ENCODE measurements at places on chromosomes 1 and 21. TPM values are rescaled to one million over a fixed set of nuclear protein-coding genes. Genes with fewer than 3 reads are reported as not detected.

DNA sequence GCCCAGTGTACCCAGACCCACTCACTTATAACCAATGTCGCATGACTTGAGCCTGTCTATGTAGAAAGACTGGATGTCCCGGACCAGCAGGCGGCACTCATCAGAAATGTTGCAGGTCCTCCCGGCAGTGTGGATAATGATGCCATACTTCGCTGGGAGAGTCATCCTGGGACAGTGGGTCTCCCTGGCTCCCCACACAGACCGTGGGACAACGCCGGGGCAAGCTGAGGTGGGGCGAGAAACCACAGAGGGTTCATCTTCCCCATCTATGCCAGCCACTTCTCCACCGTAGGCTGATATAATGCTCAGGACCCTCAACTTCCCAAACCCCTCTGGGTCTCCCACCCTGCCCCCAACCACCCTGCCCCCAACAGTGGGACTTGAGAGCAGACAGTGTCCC lies 8.3 kb downstream of the PGLYRP4 start:
- no peaks in the 10 kb centered on the region for H3K27me3 ChIP-seq
- no peak overlapping the region for H3K27ac ChIP-seq
- H3K36me3 ChIP-seq = no peaks in the 10 kb centered on the region
- H3K4me3 ChIP-seq = no peak overlapping the region
- no peaks in the 10 kb centered on the region for H3K4me1 ChIP-seq
- DNase-seq = no peak

- H3K36me3 ChIP-seq = no peaks in the 10 kb centered on the region
- H3K4me1 ChIP-seq = no peaks in the 10 kb centered on the region
- H3K27ac ChIP-seq = no peak overlapping the region
- no peak overlapping the region for H3K4me3 ChIP-seq
- no peak for DNase-seq
Observed at GRCh38 chr1:218933513-218933912, 240.2 kb upstream of the LYPLAL1 start.

The CATSPERE gene
- 0.63 TPM for total RNA-seq

The CDC7 gene
- 0.90 TPM for total RNA-seq

DNA sequence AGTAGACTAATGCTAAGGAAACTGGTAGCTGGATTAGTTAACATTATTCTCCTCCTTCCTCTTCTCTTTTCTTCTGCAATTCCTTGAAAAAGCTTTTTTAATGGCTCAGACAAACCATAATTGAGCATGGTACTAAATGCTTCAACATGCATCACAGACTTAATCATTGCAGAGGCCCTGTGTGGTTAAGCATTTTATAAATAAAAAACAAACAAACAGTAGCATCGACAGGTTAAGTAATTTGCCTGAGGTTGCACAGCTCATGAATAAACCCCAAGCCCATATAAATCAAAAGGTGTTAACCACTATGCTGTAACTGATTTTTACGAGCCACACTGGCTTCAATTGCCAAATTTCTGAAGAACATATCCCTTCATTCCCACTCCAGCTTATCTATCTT lies 462.1 kb downstream of the LMO4 start:
- no peak for DNase-seq
- H3K27ac ChIP-seq = no peak overlapping the region
- no peaks in the 10 kb centered on the region for H3K27me3 ChIP-seq
- no peaks in the 10 kb centered on the region for H3K36me3 ChIP-seq

DNA sequence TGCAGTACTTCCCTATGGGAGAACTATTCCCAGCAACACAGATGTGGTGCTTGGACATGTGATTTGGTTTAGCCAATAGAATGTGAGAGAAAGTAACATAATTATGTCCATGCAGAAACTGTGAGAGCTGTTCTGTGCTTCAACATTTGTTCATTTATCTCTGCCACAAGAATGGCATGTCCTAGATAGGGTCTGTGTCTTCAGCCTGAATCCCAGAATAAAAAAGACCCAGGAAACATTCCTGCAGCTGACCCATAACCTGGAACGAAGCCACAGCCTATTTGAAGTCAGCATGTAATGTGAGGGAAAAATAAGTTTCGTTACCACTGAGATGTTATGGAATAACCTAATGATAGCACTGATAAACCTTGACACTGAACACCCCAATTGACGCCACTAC lies 552.0 kb upstream of the USP24 start:
- no peak overlapping the region for H3K27ac ChIP-seq
- no peak overlapping the region for H3K4me3 ChIP-seq
- DNase-seq = no peak
- H3K4me1 ChIP-seq = no peaks in the 10 kb centered on the region

DNA sequence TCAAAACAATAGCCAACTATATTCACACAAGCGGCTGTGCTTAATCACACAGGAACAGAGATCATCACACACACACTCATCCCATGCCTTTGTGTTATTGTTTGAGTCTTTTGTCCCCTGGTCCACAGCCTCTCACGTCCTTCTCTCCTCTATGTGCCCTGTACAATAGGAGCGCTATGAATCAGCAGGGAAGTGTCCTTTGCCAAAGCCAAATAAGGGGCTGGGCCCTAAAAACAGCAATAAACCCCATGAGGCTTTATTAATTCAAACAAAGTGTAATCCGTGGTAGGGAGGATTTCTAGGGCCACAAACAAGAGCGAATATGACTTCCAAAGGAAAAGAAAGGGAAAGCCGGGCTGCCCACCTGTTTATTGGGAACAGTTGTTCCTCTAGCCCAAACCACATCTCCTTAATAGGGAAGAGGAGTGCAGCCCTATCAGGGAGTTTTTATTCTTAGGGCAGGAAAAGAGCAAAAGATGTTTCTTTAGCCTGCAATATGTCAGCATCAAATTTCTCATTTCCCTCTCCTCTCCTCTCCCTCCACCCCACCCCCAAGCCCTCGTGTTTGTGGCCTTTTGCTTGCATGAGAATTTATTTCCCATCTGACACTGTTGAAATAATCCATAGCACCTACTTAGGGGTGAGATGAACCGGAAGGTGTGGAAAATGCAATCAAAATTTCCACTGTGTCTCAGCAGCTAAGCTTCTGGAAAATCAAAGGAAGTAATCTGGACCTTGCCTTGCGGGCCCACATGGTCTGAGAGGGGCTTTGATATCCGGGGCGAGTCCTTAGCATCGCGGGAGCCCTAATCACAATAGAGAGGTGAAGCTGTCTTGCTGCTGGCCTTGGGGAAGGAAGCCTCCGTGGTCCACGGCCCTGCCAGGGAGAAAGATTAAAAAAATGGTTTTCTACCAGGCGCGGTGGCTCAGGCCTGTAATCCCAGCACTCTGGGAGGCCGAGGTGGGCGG lies 45.3 kb upstream of the ITPKB start:
- H3K27ac ChIP-seq = no peak overlapping the region
- H3K4me3 ChIP-seq = no peak overlapping the region
- H3K27me3 ChIP-seq = no peaks in the 10 kb centered on the region

The PADI2 gene
- 0.52 TPM for total RNA-seq

DNA sequence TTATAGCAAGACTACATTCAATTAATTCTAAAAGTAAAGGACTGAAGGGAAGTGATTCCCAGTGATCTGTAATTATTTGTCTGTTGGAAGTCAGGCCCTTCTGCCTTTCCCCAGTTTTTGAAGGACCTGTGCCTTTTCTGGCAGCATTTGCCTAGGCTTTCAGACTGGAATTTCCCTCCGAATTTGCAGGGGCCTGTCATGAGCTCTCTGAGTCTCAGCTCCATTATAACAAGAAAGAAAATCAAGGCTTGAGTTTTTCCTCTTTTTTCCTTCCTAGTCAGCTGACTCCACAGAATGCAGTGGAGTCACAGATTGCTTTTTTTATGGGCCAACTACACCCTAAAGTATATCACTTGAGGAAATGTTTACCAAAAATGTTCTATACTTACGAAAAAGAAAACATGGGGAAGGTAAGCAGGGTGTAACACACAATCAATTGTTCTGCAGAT lies 1.1 kb downstream of the NR5A2 start:
- peaks cover 5% of the 10 kb centered on the region for H3K27me3 ChIP-seq
- no peak overlapping the region for H3K27ac ChIP-seq
- no peaks in the 10 kb centered on the region for H3K36me3 ChIP-seq
- DNase-seq = no peak

The OPTC gene
- not detected for total RNA-seq

The CHIA gene
- not detected for total RNA-seq

The CDKN2C gene
- total RNA-seq = 11.3 TPM

- no peak for DNase-seq
- H3K36me3 ChIP-seq = no peaks in the 10 kb centered on the region
- no peak overlapping the region for H3K27ac ChIP-seq
- H3K27me3 ChIP-seq = no peaks in the 10 kb centered on the region
- H3K4me3 ChIP-seq = no peak overlapping the region
Observed at GRCh38 chr1:102588536-102588935, 519.8 kb downstream of the COL11A1 start.

DNA sequence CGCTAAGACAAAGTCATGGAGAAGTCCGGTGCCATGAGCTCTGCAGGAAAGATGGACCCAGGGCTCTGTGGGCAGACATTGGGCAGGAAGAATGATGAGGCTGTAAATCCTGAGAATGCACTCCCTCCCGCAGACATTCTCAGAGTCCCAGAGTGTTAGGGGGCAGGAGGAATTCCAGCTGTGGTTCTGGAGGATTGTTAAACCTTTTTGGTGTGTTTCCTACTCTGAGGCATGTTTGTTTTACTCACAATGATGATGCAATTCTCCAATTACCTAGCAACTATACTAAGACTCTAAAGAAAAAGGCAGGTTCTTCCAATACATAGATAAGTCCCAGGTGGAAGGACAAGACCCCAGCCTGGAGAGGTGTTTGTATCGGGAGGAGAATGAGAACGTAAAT lies 2.8 kb upstream of the CAPN9 start:
- H3K4me3 ChIP-seq = no peak overlapping the region
- no peaks in the 10 kb centered on the region for H3K36me3 ChIP-seq
- no peaks in the 10 kb centered on the region for H3K27me3 ChIP-seq
- H3K4me1 ChIP-seq = no peaks in the 10 kb centered on the region

GRCh38 chr1:24152631-24153494 lies 9.9 kb upstream of the IL22RA1 start:
- H3K4me3 ChIP-seq = no peak overlapping the region
- no peaks in the 10 kb centered on the region for H3K4me1 ChIP-seq
- no peak for DNase-seq

GRCh38 chr1:230273141-230273710 lies 152.9 kb downstream of the PGBD5 start:
- no peak overlapping the region for H3K4me3 ChIP-seq
- H3K4me1 ChIP-seq = peaks cover 28% of the 10 kb centered on the region
- H3K27me3 ChIP-seq = no peaks in the 10 kb centered on the region
- peaks cover 32% of the 10 kb centered on the region for H3K36me3 ChIP-seq
- no peak overlapping the region for H3K27ac ChIP-seq
- DNase-seq = no peak

DNA sequence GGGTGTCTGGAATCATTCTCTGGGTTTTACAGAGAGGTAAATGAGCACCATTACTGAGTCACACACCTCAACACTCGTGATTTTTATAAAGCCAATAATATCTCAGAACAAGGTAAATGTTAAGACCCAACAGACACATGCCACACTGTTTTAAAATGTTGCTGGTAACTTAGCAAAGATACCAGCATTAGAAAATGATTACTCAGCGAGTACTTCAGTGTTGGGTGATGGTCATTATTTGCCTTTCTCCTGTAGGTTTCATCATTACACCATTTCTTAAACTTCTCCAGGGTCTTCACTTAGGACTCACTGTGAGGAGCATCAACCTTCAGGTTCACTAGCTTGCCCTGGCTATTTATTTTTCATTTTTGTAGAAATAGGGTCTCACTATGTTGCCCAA lies 6.9 kb upstream of the C4BPB start:
- no peak overlapping the region for H3K4me3 ChIP-seq
- no peak overlapping the region for H3K27ac ChIP-seq
- H3K4me1 ChIP-seq = no peaks in the 10 kb centered on the region
- no peaks in the 10 kb centered on the region for H3K27me3 ChIP-seq
- H3K36me3 ChIP-seq = peaks cover 14% of the 10 kb centered on the region

The SH2D2A gene
- total RNA-seq = 0.98 TPM

DNA sequence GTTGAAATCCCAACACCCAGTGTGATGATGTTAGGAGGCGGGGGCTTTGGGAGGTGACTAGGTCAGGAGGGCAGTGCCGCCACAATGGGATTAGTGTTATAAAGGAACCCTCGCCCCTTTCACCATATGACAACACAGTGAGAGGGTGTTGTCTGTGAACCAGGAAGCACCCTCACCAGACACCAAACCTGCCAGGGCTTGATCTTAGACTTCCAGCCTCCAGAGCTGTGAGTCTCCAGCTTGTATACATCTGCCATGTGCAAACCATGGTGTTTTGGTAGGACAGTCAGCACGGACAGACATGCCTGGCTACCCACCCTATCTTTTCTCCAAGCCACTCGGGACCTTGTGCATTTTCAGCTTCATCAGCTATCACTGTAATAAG lies 4.0 kb downstream of the TRIM11 start:
- no peaks in the 10 kb centered on the region for H3K27me3 ChIP-seq
- no peak for DNase-seq
- H3K36me3 ChIP-seq = peaks cover 16% of the 10 kb centered on the region
- H3K4me3 ChIP-seq = no peak overlapping the region

The CELA2B gene
- total RNA-seq = not detected

- DNase-seq = no peak
- H3K4me3 ChIP-seq = no peak overlapping the region
- H3K4me1 ChIP-seq = no peaks in the 10 kb centered on the region
Observed at GRCh38 chr1:153970346-153970745, 2.6 kb downstream of the CREB3L4 start.
